ENCODE measurements at places on chromosomes 5 and 9. TPM values are rescaled to one million over a fixed set of nuclear protein-coding genes. Genes with fewer than 3 reads are reported as not detected.

- H3K4me1 ChIP-seq: no peaks in the 10 kb centered on the region
- H3K27ac ChIP-seq: no peak overlapping the region
- H3K27me3 ChIP-seq: no peaks in the 10 kb centered on the region
- no peak for DNase-seq
- H3K36me3 ChIP-seq: no peaks in the 10 kb centered on the region
- no peak overlapping the region for H3K4me3 ChIP-seq
These were observed 835.7 kb downstream of the MAT2B start for GRCh38 chr5:164341056-164341619.

Gene LCN10
- total RNA-seq: not detected

GRCh38 chr5:6342689-6343315 is 35.5 kb downstream of the MED10 start:
- H3K36me3 ChIP-seq: no peaks in the 10 kb centered on the region
- H3K4me1 ChIP-seq: no peaks in the 10 kb centered on the region
- DNase-seq: no peak

DNA sequence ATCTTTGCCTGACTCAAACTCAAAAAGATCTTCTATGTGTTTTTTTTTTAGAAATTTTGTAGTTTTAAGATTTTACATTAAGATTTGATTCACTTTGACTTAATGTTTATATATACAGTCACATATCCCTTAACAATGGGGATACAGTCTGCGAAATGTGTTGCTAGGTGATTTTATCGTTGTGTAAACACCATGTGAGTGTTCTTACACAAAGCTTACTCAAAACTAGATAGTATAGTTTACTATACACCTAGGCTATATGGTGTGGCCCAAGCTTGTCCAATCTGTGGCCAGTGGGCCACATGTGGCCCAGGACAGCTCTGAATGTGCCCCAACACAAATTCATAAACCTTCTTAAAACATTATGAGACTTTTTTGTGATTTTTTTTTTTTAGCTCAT is 131.9 kb downstream of the CWC27 start:
- no peaks in the 10 kb centered on the region for H3K4me1 ChIP-seq
- no peaks in the 10 kb centered on the region for H3K27me3 ChIP-seq
- H3K4me3 ChIP-seq: no peak overlapping the region

Gene FCN2
- not detected for total RNA-seq

- peak; percentile 18 for DNase-seq
- H3K27ac ChIP-seq: no peak overlapping the region
- H3K27me3 ChIP-seq: peaks cover 5% of the 10 kb centered on the region
- no peak overlapping the region for H3K4me3 ChIP-seq
- H3K4me1 ChIP-seq: no peaks in the 10 kb centered on the region
These were observed 11.0 kb downstream of the CCDC152 start for GRCh38 chr5:42767491-42768105.

GRCh38 chr9:93665128-93665636 is 88.8 kb downstream of the PHF2 start:
- no peaks in the 10 kb centered on the region for H3K36me3 ChIP-seq
- no peak overlapping the region for H3K27ac ChIP-seq
- no peak overlapping the region for H3K4me3 ChIP-seq
- no peaks in the 10 kb centered on the region for H3K27me3 ChIP-seq
- no peak for DNase-seq

- no peak for DNase-seq
- H3K4me1 ChIP-seq: no peaks in the 10 kb centered on the region
- H3K4me3 ChIP-seq: no peak overlapping the region
These were observed 169.9 kb downstream of the FER start for GRCh38 chr5:108917596-108917995.

- no peak overlapping the region for H3K4me3 ChIP-seq
- DNase-seq: no peak
- 0 out of 2 replicates have a peak, but pooled peaks cover 2% of the 10 kb centered on the region for H3K27me3 ChIP-seq
- no peak overlapping the region for H3K27ac ChIP-seq
- H3K36me3 ChIP-seq: no peaks in the 10 kb centered on the region
These were observed 3.6 kb downstream of the PAEP start for GRCh38 chr9:135565141-135565628.

- no peaks in the 10 kb centered on the region for H3K27me3 ChIP-seq
- no peak overlapping the region for H3K27ac ChIP-seq
- peaks cover 18% of the 10 kb centered on the region for H3K4me1 ChIP-seq
- no peak overlapping the region for H3K4me3 ChIP-seq
These were observed 23.1 kb upstream of the ACOT12 start for GRCh38 chr5:81417052-81417451.

- H3K27me3 ChIP-seq: no peaks in the 10 kb centered on the region
- H3K27ac ChIP-seq: no peak overlapping the region
- no peaks in the 10 kb centered on the region for H3K36me3 ChIP-seq
- no peaks in the 10 kb centered on the region for H3K4me1 ChIP-seq
- no peak overlapping the region for H3K4me3 ChIP-seq
These were observed 10.4 kb upstream of the GLIPR2 start for GRCh38 chr9:36126016-36126730.

- no peaks in the 10 kb centered on the region for H3K4me1 ChIP-seq
- H3K36me3 ChIP-seq: peaks cover 25% of the 10 kb centered on the region
- H3K27me3 ChIP-seq: no peaks in the 10 kb centered on the region
- no peak for DNase-seq
- no peak overlapping the region for H3K27ac ChIP-seq
These were observed 10.9 kb downstream of the EXOC3 start for GRCh38 chr5:453725-454481.

- H3K4me1 ChIP-seq: peaks cover 3% of the 10 kb centered on the region
- DNase-seq: no peak
- H3K36me3 ChIP-seq: no peaks in the 10 kb centered on the region
- no peak overlapping the region for H3K27ac ChIP-seq
- no peak overlapping the region for H3K4me3 ChIP-seq
These were observed 36.7 kb downstream of the HK3 start for GRCh38 chr5:176862330-176862995.

Gene AUH
- 7.7 TPM for total RNA-seq

GRCh38 chr9:91741522-91741921 is 208.5 kb downstream of the ROR2 start:
- H3K4me3 ChIP-seq: no peak overlapping the region
- no peaks in the 10 kb centered on the region for H3K4me1 ChIP-seq
- H3K27ac ChIP-seq: no peak overlapping the region

DNA sequence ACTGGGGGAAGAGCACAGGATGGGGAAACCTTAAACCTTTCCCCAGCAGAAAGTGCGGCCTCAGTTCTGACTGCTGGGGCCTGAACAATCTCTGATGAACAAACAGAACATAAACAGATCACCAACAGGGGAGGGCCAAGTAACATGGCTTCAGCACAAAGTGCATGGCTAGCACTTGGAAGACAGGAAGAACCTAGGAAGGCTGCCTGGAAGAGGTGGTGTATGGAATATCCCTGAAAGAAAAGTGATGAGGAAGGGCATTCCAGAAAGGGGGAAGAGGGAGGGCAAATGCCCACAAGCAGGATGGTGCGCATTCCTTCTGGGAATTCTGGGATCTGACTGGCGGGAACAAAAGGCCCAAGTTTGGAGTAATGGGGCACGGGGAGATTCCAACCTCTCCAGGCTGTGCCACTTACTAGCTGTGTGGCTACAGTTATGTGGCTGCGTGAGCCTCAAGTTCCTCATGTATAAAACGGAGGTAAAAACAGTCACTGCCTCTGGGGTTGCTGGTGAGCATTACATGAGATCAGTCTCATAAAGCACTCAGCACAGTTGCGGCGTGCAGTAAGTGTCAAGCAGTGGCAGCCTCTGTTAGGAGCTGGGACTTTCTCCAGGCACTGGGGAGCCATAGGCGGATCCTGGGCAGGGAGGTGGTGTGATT is 1.6 kb downstream of the PDGFRB start:
- DNase-seq: no peak
- H3K36me3 ChIP-seq: no peaks in the 10 kb centered on the region
- no peaks in the 10 kb centered on the region for H3K27me3 ChIP-seq
- H3K4me3 ChIP-seq: peak overlapping the region; percentile 37
- H3K4me1 ChIP-seq: peaks cover 8% of the 10 kb centered on the region

Gene PCDHB5
- 0.08 TPM for total RNA-seq

DNA sequence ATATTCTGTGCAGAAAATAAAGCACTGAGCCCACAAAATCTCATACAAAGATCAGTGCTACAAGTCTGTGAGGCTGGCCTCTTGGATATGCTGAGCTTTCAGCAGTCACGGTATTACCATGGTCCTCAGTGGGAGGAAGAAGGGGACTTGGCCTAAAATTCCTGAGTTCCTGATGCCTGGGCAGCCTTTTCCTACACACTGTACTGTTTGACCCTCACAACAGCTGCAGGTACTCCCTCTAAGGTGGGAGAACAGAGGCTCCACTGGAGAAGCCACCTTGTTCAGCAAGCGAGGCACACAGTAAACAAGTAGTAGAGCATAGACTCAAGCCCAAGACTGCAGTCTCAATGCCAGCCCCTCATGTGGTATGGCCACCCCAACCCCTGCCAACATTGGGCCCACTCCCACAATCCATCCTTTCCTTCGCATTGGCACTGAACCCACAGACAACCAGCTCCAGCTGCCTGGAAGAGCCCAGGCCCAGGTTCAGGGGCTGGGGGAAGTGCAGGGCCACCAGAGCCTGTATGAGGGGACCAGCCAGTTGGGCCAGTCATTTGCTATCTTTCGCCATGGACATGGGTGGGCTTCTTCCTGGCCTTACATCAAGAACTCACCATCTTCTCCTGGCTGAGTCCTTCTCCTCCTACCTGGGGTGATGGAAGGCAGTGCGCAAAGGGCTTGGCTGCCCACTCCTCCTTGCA is 14.3 kb downstream of the ACSL6 start:
- DNase-seq: no peak
- H3K4me1 ChIP-seq: no peaks in the 10 kb centered on the region
- no peak overlapping the region for H3K4me3 ChIP-seq
- no peak overlapping the region for H3K27ac ChIP-seq
- no peaks in the 10 kb centered on the region for H3K27me3 ChIP-seq

Gene FLT4
- 0.44 TPM for total RNA-seq

DNA sequence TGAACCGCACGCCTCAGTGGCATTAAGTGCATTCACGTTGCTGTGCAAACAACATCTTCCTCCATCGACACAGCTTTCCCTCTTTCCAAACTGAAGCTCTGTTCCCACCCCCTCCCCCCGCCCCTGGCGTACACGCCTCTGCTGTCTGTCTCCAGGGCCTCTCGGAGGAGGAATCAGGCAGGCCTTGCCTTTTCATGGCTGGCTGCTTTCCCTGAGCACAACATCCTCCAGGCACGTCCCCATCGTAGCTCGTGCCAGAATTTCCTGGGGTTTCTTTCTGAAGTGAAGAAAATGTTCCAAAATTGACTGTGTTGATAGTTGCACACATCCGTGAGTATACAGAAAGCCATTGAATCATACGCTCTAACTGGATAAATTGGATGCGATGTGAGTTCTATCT is 22.3 kb upstream of the TMEM250 start:
- H3K27me3 ChIP-seq: no peaks in the 10 kb centered on the region
- no peaks in the 10 kb centered on the region for H3K4me1 ChIP-seq
- H3K4me3 ChIP-seq: no peak overlapping the region
- DNase-seq: no peak

GRCh38 chr5:62167561-62168057 is 138.4 kb upstream of the KIF2A start:
- no peaks in the 10 kb centered on the region for H3K4me1 ChIP-seq
- H3K27ac ChIP-seq: no peak overlapping the region
- H3K4me3 ChIP-seq: no peak overlapping the region
- no peaks in the 10 kb centered on the region for H3K36me3 ChIP-seq
- H3K27me3 ChIP-seq: peaks cover 14% of the 10 kb centered on the region
- no peak for DNase-seq

Gene IQGAP2
- 0.59 TPM for total RNA-seq

Gene ERMP1
- total RNA-seq: 38.4 TPM

Gene ZNF462
- total RNA-seq: 34.8 TPM

GRCh38 chr9:13430368-13431221 is 151.1 kb upstream of the MPDZ start:
- H3K36me3 ChIP-seq: no peaks in the 10 kb centered on the region
- H3K4me1 ChIP-seq: no peaks in the 10 kb centered on the region
- H3K4me3 ChIP-seq: no peak overlapping the region
- no peaks in the 10 kb centered on the region for H3K27me3 ChIP-seq
- no peak for DNase-seq
- no peak overlapping the region for H3K27ac ChIP-seq

GRCh38 chr9:137407590-137408300 is 15.2 kb downstream of the EXD3 start:
- DNase-seq: no peak
- peak overlapping the region; percentile 30 for H3K4me3 ChIP-seq
- no peaks in the 10 kb centered on the region for H3K36me3 ChIP-seq

DNA sequence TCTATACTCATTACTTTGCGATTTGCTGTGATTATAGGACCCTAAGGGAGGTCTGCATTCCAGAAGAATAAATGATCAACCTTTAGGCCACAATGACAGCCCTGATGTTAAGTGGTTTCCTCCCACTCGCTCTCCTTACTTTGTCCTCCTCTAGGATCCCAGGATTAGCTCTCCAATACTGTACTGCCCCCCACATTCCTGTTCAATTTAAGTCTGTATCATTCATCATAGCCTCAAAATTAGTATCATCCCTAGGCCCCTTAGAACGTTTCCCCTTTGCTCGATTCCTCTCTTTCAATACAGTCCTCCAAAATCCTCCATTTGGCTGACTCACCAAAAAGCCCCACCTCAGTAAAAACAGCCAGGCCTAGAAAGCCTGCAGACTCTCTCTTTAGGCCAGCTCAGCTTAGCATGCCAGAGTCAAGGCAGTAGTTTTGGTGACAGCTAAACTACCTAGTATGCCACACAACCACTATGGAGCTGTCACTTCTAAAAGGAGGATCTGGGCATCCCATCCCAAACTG is 24.4 kb downstream of the RNF145 start:
- H3K4me3 ChIP-seq: no peak overlapping the region
- H3K27ac ChIP-seq: peak overlapping the region; percentile 35
- H3K27me3 ChIP-seq: no peaks in the 10 kb centered on the region

- no peak for DNase-seq
- no peaks in the 10 kb centered on the region for H3K4me1 ChIP-seq
- H3K4me3 ChIP-seq: no peak overlapping the region
- H3K27ac ChIP-seq: no peak overlapping the region
These were observed 66.6 kb upstream of the RNU6ATAC start for GRCh38 chr9:134230942-134231325.

DNA sequence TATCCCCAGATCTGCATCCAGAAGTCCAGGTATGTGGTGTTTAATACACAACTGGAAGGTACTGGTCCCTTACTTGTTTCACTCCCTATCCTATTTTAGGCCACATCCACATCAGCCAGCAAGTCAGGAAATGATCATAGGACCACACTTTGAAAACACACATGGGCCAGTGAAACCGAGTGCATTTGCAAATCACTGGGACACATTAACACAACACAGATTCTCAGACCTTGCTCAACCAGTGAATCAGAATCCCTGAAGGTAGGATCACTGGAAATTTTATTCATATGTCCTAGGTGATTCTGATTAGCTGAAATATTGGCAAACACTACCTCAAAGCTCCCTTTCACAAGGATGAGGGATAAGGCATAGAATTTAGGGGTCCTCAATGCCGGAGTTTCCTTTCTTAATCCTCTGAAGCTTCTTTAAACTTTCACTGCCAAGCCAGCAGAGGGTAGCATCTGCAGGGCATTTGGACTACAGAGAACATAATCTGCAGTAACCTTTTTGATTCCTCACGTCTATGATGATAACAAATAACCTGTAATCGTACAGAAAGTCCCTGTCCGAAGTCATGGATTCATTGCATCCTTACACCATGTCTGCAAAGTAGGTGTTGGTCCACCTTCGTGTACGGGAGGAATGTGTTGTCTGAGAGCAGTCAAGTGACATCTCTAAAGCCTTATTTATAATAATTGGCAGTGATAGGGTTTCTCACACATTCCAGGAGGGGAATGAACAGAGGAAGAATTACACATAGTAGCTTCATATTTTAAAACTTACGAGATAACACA is 11.0 kb upstream of the ABLIM3 start:
- H3K27ac ChIP-seq: no peak overlapping the region
- H3K27me3 ChIP-seq: no peaks in the 10 kb centered on the region
- H3K4me1 ChIP-seq: peaks cover 7% of the 10 kb centered on the region
- H3K4me3 ChIP-seq: no peak overlapping the region

Measured in Panc1 (cell line).